ENCODE measurements at places on chromosomes 3 and 15.

DNA sequence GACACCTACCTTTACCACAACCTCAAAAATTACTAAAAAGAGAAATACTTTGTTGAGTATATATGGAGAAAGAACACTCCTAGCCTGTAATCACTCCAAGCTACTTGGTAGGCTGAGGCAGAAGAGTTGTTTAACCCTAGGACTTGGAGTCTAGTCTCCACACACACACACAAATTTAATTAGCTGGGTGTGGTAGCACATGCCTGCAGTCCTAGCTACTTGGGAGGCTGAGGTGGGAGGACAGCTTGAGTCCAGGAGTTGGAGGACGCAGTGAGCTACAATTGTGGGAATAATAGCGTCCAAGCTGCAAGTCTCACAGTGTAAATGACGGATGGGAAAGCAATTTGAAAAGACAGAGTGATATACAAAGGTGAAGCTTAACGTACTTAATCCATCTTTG is 50.5 kb downstream of the LDHAL6B start:
- no peak for DNase-seq

- no peak for DNase-seq
Measured at GRCh38 chr15:99165956-99166689, 61.2 kb downstream of the SYNM start.

- no peak for DNase-seq
Measured at GRCh38 chr3:100084100-100084806, 30.0 kb downstream of the FILIP1L start.

DNA sequence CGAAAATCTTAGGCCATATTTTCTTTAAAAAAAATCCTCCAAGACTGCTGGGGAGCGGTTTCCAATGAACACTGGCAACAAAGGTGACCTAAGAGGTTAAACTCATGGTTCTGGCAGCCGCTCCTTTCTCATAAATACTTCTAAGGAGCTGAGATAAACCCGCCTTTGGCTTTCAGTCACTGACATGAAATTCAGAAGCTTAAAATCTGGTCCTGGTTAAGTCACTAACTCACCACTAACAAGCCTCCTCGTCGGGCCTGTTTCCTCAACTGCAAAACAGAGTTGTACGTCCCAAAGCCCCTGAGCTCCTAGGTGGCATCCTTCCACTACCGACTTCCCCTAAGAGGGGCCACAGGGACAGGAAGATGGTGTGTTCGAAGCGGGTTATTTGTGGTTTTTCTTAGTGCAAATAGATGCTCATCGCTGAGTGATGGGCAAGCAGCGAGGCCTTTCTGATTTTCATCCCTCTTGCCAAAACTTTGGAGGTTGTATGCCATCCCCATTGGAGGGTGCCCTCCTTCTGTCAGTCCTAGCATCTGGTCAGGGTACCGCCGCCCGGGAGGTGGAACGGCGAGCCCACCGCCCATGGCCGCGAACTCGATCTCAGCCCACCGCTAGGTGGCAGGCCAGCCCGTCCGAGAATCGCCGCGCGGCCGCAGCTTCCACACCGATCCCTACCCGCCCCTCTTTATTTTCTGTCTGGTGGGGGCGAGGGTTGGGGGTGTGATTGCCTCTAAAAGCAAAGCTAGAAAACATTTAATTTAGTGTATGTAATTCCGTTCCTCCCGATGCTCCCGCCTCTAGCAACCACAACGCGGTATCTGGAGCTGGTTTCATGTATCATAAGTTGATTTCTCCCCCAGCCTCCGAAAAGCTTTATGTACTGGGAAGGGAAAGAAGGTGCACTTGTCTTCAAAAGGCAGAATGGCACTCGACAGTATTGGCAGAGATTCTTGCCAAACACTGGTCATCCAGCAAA is 4.6 kb downstream of the BCL6 start:
- DNase-seq: peak; percentile 44

GRCh38 chr15:27062951-27063350 is 92.0 kb downstream of the GABRG3 start:
- DNase-seq: no peak

GRCh38 chr3:194368918-194369317 is 625 bp downstream of the LRRC15 start:
- DNase-seq: no peak

DNA sequence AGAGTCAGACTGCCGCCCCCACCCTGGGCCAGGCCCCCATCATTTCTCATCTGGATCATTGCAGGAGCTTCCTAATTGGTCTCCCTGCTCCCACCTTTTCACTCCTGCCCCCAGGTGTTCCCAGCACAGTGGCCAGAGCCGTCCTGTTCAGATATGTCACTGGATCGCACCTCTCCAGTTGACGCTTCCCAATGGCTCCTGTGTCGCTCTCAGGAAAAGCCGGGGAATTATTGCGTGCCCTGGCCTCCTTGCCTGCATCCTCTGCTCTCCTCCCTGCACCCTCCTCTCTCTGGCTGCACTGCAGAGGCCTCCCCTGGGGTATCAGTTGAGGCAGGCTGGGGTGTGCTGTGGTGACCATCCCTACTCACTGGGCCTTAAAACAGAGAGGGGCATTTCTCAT is 25.5 kb upstream of the CYP11A1 start:
- no peak for DNase-seq

GRCh38 chr3:160196511-160197104 is 28.6 kb upstream of the C3orf80 start:
- no peak for DNase-seq

GRCh38 chr3:116285781-116286421 is 159.4 kb downstream of the LSAMP start:
- DNase-seq: no peak

DNA sequence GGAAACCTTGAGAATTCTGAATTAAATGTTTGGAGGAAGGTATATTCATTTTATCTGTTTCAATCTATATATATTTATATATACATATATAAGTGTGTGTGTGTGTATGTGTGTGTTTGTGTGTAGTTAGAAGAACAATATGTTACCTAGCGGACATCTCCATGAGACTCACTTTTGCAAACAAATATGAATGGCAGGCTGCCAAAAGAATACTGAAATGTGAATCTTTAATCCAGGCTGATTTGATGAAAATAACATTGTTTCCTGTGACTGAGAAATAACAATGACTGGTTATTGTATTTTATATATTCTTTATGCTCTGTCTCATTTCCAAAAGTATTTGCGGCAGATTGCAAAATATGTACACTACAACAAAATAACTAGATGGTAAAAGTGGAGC is 255.5 kb upstream of the TGFBR2 start:
- DNase-seq: no peak

DNA sequence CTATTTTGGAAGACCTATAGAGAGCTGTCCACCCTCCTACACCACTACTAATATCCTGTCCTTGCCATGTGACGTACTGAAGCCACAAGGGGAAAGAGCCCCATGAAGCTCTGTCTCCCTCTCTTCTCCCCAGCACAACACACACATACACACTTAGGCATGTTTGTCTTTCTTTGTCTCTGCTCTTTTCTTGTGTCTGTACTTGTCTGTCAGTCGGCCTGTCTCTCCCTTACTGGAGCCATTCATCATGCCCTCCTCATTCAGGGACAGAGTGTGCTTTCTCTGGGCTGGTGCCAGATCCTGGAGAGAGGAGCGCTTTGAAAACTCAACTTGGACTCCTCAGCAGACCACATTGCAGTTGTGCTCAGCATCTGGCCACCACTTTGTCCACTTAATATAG is 47.6 kb downstream of the PSMD6 start:
- peak; percentile 18 for DNase-seq

GRCh38 chr3:187742351-187743171 is 2.7 kb downstream of the BCL6 start:
- DNase-seq: no peak

- DNase-seq: no peak
Measured at GRCh38 chr15:46766021-46766420, 951.3 kb upstream of the SEMA6D start.

DNA sequence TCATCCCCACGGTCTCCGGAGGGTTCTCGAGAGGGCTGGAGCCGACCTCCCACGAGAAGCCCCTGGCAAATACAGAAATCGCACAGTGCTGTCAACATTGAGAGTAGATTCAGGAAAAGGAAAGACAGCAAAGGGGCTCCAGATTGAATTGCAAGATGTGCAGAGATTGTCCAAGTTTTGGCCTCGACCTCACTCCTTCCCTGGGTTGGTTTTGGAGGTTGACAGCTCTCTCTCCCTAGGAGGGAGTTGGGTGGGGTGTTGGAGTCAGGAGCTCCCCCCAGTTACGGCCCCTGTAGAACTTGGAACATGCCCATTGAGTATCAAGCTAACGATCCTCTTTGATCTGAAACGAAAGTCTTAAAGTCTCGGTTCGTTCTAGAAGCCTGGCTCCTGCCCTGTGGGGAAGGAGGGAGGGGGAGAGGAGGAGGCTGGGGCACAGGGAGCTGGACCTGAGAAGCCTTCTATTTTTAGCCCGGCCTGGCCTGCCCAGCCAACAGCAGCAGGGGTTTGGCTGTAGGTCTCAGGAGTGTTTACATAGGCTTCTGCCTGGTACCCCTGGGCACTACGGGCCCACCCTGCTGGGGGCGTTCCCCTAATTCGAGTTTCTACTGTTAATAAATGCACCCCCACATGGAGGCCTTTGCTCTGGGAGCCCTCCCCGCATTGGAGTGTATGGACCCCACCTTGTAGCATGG is 672 bp upstream of the KY start:
- DNase-seq: peak; percentile 26

- DNase-seq: no peak
Measured at GRCh38 chr15:36053746-36054145, 507.8 kb upstream of the DPH6 start.

DNA sequence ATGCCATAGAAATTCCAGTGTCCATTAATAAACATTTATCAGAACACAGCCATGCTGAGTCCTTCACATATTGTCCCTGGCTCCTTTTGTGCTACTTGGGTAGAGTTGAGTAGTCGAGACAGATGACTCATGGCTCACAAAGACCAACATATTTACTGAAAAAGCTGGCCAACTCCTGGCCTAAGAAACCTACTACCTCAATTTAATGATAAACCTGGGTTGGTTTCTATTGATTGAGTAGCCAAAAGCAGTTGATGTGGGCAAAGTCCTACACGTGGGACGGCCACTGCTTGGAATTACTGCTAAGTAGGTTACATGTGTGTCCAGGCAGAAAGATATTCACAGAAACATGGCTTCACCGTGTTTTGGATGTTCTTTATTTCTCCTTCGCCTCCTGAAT is 402.2 kb downstream of the NR2F2 start:
- DNase-seq: no peak

DNA sequence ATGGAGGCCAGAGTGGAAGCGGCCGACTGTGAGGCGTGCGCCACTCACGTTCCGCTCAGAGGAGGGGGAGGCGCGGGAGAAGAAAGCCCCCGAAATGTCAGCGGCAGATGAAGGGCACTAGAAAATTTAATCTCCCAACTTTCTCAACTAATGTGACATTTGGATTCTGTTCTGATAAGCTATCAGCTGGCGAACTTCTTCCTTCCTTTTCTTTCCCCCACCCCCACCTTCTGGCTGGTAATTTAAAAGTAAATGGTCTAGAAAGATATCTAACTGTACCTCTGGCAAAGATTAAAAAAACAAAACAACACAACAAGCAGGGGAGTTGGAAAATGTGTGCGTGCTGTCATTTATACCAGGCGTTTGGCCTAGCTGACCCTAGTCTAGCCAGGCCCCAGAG is 26.4 kb upstream of the TMEM115 start:
- no peak for DNase-seq

GRCh38 chr15:66815318-66815717 is 113.3 kb downstream of the SMAD6 start:
- peak; percentile 84 for DNase-seq

DNA sequence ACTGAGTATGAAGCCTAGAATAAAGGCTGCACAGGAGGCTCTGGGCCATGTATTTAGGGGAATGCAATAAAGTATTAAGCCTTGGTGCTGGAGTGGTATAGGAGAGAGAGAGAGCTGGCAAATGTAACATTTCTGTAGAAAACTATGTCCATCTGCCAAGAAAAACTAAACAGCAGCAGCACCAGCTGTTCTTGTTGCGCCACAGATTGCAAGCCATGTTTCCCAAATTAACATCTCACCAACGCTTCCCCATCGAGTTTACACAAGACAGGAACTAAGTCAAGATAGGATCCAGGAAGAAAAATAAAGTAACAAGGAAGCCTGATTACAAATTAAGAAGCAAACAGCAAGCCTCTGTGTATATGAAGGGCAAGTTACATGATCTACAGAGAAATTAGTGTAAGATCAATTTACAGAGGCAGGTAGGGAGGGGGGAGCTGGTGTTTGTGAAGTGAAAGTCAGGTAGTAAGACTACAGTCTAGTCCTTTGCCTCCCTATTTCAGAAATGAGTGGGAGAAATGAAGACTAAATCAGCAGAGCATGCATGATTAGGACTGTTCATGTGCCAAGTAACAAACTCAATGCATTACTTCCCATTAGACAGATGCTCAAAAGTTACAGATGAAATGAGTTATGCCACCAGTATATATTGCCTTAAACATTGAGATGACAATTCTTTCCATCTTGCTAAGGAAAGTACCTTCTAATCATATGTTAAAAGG is 900.5 kb downstream of the EPHA3 start:
- DNase-seq: no peak

DNA sequence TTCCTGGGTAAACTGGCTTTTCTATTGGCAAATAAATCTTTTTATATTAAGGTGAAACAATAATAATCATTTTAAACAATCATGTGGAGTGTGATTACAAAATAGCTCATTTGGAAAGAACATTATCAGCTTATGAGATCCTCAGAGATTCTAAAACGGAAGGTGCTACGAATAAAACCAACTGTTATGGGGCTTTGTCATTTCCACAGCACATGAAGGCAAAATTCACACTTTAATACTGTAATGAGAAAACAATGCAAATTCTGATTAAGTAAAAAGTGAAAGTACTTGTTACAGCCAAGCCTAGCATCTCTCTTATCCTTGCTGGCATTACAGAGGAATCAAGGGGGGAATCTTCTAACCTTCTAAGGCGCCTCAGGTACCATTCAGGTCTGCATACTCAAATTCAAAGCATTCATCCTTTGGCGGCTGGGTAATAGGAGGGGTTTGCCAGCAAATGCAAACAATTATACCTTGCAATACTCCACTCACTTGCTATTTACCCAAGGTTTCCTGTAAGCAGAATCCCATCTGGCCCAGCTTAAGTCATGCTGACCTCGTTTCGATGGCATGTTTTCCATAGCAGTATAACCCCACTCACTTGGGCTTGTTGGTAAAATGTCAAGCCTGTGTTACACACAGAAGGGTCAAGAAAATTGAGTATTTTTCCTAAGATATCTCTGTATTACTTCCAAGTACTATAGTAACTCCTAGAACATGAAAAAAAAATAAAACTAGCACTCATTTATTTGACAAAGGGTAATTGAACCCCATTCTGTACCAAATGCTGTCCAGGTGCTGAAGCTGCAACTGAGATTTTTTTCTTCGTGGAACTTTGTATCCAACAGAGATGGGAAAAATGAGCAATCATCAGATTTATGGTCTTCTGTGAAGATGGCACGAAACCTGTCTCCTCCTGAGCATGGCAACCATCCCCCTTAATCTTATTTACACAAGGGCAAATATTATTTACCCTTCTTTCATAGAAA is 183.7 kb upstream of the LMCD1 start:
- peak; percentile 31 for DNase-seq

Data from AG08395 (cell line).